ENCODE measurements at places on chromosomes 13 and 19.

DNA sequence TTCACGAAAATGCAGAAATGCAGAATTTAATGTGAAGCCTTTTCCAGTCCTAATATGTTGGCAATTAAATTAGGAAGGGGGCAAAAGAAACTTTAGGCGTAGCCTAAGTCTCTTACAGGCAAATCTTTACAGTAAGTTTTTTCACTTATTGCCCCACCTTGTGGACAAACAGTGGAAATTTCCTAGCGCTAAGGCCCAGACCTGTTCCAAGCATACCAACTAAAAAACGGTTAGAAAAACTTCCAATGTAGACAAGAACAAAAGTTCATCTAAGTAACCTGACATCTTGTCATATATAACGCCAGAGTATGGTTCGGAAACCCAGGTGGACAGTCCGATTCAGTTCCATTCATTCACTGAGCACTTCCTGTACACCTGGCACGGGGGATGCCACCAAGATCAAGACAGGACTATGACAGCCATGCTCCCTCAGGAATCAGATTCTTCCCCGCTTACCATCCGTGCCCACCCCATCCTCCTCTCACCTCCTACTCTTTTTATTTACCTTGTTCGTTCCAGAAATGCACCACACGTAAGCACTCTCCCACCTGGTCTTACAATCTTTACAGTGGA lies 4.9 kb downstream of the ZAR1L start:
- DNase-seq = peak; percentile 53

DNA sequence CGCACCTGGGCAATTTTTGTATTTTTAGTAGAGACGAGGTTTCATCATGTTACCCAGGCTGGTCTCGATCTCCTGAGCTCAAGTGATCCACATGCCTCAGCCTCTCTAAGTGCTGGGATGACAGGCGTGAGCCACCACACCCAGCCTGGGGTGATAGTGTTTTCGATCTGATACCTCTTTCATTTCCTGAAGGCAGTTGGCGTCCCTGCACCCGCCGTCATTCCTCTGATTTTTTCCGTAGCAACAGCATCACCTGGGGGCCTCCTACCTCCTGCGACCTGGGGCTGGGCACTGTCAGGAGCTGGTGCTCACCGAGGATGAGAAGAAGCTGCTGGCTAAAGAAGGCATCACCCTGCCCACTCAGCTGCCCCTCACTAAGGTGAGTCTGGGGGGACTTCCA lies 10.8 kb downstream of the CREB3L3 start:
- no peak for DNase-seq

DNA sequence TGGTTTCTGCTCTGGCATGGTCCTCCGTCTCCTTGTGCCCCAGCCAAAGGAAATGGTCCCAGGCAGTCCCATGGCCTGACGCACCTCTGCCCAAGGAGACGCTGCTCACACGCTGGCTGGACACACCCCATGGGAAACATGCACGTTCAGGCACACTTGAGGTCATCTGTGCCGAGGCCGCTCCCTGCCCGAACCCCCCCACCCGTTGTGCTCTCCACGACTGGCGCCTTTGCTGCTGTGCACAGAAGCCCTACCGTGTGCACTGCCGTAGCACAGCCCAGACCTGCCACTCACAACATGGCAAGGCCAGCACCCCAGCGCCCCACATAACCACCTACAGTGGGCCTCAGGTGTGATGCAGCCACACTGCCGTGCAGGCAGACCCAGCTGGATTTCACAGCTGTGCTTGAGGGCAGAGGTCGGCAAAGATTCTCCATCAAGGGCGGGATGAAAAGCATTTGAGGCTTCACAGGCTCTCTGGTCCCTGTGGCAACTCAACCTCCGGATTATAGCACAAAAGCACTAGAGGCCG lies 65.7 kb downstream of the SPACA7 start:
- no peak for DNase-seq

- no peak for DNase-seq
Observed at GRCh38 chr13:50077431-50077830, 62.2 kb downstream of the KCNRG start.

- DNase-seq = no peak
Observed at GRCh38 chr19:6103217-6103644, 7.1 kb downstream of the RFX2 start.

- no peak for DNase-seq
Observed at GRCh38 chr13:42239161-42239560, 32.8 kb upstream of the AKAP11 start.

GRCh38 chr19:49613374-49613773 lies 22.4 kb downstream of the PRR12 start:
- peak; percentile 23 for DNase-seq

- no peak for DNase-seq
Observed at GRCh38 chr13:42331009-42331408, 59.1 kb downstream of the AKAP11 start.

DNA sequence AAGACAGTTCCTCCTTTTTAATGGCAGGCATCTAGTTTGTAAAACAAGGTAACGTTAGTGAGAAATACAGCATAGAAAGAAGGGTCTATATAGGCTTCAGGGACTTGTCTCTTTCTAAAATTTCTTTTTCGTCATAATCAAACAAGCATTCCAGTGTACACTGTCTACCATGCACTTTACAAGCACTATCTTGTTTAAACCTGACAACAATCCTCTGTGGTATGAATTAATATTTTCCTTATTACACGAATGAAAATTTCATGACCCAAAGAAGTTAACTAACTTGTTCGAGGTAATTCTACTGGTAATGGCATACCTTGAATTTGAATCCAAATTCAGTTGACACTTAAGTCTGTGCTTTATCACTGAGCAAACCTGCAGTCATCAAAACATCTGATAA lies 399.7 kb upstream of the NBEA start:
- DNase-seq = no peak

DNA sequence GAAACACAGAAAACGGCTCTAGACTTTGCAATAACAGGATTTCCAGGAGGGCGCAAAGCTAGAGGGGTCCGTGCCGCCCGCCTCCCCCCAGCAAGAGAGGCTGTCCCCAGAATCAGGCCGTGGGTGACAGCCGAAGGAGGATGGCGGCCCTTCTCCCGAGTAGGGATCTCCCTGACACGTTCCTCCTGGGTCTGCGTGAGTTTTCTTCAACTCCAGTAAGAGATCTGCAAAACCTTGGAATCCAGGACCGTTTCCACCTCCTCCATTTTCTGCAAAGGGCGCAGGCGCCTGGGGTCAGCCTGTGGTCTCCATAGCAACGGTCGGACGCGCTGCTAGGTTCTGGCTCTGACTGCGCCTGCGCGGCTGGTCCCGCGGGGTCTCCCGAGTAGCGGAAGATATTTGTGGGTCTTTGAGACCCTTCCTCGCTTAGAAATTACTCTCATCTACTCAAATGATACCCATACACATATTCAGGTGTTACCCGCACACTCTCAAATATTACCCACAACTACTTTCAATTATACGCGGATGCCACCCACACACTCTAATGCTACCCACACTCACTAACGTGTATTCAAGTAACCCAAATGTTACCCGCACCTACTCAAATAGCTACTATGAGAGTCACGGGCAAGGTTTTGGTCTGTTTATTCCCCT lies 2.1 kb downstream of the PNMA8C start:
- no peak for DNase-seq

- DNase-seq = peak; percentile 25
Observed at GRCh38 chr19:12932392-12933286, 872 bp downstream of the FARSA start.

GRCh38 chr13:20505405-20506366 lies 20.0 kb downstream of the CRYL1 start:
- DNase-seq = peak; percentile 57

DNA sequence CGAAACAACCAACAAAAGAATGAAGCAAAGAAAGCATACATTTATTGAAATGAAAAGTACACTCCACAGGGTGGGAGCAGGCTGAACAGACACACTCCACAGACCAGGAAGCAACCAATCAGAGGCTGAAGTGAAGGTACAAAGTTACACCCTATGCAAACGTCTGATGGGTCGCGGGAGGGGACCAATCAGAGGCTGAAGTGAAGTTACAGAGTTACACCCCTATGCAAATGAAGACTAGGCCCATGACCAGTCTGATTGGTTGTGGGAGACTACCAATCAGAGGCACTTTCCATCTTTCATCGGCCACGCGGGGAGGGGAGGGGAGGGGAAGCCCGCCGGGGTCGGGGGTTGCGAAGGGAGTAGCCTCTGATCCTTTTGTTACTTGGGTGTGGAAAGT lies 12.4 kb upstream of the FBL start:
- no peak for DNase-seq

DNA sequence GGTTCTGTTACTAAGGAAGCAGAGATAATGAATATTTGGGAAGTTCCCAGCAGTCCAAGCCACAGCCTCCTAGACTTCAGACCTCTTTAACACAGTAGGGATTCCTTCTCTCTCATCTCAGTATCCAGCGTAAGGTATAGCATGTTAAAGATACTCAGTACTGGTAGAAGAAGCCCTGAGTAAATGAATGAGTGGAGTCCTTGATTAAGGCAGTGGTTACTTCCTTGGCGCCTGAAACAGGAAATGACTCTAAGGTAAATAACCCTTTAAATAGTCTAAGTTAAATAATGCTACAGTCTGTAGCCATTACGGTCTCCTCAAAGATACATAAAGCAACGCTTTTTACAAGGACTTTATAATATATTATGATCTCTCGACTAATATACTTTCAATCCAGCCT lies 650.8 kb upstream of the MIR17HG start:
- DNase-seq = no peak

- peak; percentile 75 for DNase-seq
Observed at GRCh38 chr13:30872685-30873461, 33.2 kb upstream of the MEDAG start.

DNA sequence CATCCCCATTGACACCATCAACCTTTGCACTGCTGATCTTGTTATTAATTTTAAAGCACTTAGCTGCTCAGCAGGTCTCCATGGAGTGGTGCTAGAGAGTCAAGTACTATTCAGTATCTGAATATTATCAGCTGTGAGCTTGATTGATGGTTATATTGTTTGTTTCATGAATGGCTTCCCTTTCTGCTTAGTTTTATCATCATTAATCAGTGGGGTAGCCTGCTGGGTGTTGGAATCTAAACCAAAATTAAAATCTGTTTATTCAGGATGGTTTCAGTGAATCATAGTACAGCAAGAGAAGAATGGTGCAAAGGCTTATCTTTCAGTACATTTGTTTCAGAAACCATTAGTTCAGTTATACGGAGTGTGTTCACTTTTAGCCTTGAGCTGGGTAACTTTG lies 42.5 kb upstream of the SCEL start:
- no peak for DNase-seq

DNA sequence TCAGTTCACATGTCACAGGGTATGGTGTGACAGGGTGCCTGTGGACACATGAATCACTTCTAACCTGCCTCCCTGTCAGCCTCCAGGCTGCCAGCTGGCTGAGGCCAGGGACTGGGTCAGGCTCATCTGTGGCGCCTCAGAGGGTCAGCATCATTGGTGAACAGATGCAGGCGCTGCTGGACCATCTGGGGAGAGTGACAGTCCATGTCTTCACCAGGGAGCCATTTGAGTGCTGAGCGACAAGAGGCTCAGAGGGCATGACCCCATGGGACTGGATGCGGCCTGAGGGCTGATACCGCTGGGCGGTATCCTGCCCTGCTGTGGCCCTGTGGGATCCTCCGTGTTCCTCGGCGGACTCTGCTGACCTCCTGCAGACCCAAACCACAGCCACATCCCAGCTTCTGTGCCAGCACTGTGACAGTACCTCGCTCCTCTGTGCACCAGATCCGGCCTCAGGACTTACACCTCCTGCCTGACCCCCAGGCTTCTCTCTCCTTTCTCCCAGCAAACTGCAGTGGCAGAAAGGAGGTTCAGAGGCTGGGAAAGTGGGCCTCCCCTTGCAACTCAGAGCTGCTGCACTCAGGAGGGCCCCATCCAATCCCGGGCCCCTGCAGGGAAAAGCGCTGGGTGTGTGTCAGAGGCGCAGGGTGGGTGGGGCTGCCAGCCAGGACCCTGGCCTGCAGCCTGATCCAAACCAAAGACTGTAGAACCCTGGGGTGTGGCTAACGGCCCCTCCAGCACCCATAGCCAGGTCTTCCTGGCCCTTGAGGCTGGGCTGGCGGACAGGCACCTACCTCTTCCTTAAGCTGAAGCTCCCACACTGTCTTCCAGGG lies 10.2 kb downstream of the ACTMAP start:
- no peak for DNase-seq

DNA sequence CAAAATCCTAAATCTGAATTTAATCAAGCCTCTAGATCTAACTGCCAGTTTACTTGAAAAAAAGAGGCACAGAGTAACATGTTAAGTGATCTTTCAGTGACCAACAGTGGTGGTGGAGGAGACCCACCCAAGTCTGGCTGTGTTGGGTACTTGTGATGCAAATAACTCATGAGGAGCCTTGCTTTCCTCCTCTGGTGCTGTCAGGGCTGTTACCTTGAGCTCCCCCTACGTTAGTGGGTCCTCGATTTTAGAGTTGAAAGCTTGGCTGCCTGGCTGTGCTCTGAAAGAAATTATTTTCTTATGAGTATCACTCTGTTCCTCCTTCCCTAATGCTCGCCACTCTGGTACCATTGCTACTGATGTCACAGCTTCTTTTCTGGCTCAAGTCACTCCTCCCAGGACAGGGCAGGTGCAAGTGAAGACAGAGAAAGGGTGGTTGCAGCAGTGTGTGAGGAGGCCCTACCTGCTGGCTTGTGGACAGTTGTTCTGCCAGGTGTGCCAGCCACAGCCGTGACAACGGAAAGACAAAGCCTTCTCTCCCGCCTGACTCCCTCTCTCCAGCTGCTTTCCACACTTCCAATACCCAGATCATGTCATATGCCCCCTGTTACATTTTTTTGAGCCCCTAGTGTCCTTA lies 6.5 kb upstream of the SUPT20H start:
- DNase-seq = no peak

DNA sequence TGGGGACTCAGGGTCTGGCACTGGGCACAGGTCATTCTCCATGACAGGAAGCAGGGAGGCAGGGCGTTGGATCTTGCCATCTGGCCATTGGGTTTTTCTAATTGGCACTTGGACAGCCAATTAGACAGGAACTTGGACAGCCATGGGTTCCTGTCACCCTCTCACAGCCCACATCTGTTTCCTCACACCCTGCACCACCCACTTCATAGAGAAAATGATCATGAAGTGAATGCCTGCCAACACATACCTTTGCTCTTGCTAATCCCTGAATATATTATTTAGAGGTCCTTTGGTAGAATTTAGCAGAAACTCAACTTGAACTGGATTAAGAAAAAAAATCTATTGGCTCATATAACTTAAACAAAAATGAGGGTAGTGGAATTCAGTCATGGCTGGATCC lies 4.9 kb upstream of the OLFM2 start:
- DNase-seq = no peak

DNA sequence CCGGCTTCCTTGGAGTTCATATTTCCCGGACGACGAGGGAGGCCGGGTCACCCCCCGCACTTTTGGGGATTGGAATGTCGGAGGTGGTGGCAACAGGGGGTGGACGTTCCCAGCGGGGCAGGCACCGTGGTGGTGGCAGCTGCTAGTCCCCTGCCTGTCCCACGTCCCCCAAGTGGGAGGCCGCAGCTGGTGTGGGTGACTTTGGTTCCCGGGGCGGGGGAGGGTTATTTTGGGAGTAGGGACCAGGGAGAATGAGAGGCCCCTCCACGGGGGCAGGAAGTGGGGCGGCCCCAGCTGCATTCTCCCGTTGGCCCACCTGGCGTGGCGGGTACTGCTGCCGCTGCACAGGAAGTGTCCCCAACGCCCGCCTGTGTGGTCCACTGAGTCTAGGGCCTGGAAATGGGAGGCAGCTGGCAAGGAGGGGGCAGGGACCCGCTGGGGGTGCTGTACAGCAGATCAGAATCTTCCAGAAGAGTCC lies 11.1 kb upstream of the PLIN3 start:
- no peak for DNase-seq

GRCh38 chr19:14496834-14497227 lies 904 bp upstream of the GIPC1 start:
- no peak for DNase-seq
